GM23248 (cell line): ENCODE measurements at places on chromosomes 1 and 21. TPM values are rescaled to one million over a fixed set of nuclear protein-coding genes. Genes with fewer than 3 reads are reported as not detected.

GRCh38 chr1:247716546-247716945 is at the start of gene OR6F1:
OR6F1 (minus strand) TSS chr1:247716646; CDS start chr1:247712755, 3,891 bp downstream.
- H3K4me1 ChIP-seq: no peaks in the 10 kb centered on the region
- no peak for DNase-seq
- no peak within 1 kb of the TSS for H3K4me3 ChIP-seq
- no peaks in the 10 kb centered on the region for H3K27me3 ChIP-seq
- H3K36me3 ChIP-seq: no peaks in the 10 kb centered on the region

DNA sequence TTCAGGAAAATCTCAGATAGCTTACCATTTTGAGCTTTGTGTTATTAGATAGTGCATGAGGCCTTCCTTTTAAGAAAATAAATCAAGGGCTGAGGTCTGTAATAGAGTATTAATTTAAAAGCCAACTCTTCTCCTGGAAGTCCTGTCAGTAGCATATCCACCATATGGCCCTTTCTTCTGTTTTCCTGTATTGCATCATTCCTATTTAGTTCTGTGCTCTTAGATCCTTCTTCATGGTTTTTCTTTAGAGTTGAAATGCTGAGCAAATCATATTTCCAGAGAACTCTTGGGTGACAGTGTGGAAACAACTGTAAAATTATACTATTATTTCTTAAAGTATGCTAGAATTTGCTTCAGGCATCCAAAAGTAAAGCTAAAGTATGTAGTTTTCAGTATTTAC is 91.7 kb downstream of the TTC3 start:
- DNase-seq: peak; percentile 9
- no peak overlapping the region for H3K4me3 ChIP-seq
- H3K27ac ChIP-seq: peak overlapping the region; percentile 9; the same call in 1 of the 2 replicates
- peaks cover 8% of the 10 kb centered on the region; the same call in 1 of the 2 replicates for H3K4me1 ChIP-seq
- H3K27me3 ChIP-seq: no peaks in the 10 kb centered on the region

GRCh38 chr1:106613068-106613467 is 443.4 kb upstream of the PRMT6 start:
- H3K27ac ChIP-seq: no peak overlapping the region
- peak; percentile 38 for DNase-seq

- no peak for DNase-seq
- H3K27me3 ChIP-seq: no peaks in the 10 kb centered on the region
- H3K4me3 ChIP-seq: no peak overlapping the region
- H3K4me1 ChIP-seq: no peaks in the 10 kb centered on the region
- H3K36me3 ChIP-seq: no peaks in the 10 kb centered on the region
Observed at GRCh38 chr1:236945002-236945401, 59.2 kb downstream of the MT1HL1 start.

- no peaks in the 10 kb centered on the region for H3K36me3 ChIP-seq
- no peak for DNase-seq
- H3K4me1 ChIP-seq: peaks cover 17% of the 10 kb centered on the region
- no peaks in the 10 kb centered on the region for H3K27me3 ChIP-seq
Observed at GRCh38 chr1:35506960-35507912, 50.0 kb downstream of the KIAA0319L start.

RBM34 gene
- total RNA-seq: 38.7 and 53.6 TPM in 2 replicates

- H3K4me3 ChIP-seq: no peak overlapping the region
- no peaks in the 10 kb centered on the region for H3K4me1 ChIP-seq
- no peak overlapping the region for H3K27ac ChIP-seq
- 0 out of 2 replicates have a peak, but pooled peaks cover 6% of the 10 kb centered on the region for H3K27me3 ChIP-seq
Observed at GRCh38 chr1:7592120-7592798, 178.8 kb upstream of the VAMP3 start.

GRCh38 chr1:44405031-44405797 is at the start of gene RNF220:
RNF220 (plus strand) TSS chr1:44405255.
- peak; percentile 65 for DNase-seq
- no peaks in the 10 kb centered on the region for H3K36me3 ChIP-seq
- no peak within 1 kb of the TSS for H3K27ac ChIP-seq
- H3K4me3 ChIP-seq: peak within 1 kb of the TSS; percentile 65
- peaks cover 98% of the 10 kb centered on the region for H3K27me3 ChIP-seq

GRCh38 chr1:109391626-109392025 is 6.1 kb downstream of the SORT1 start:
- no peaks in the 10 kb centered on the region for H3K36me3 ChIP-seq
- peak overlapping the region; percentile 60 for H3K4me3 ChIP-seq

KANK4 gene
- total RNA-seq: 0.25 and 0.32 TPM in 2 replicates

RAB3B gene
- 65.3 and 67.3 TPM in 2 replicates for total RNA-seq

- no peak overlapping the region for H3K27ac ChIP-seq
- no peaks in the 10 kb centered on the region for H3K4me1 ChIP-seq
- no peaks in the 10 kb centered on the region for H3K36me3 ChIP-seq
Observed at GRCh38 chr1:211625040-211625439, 46.1 kb upstream of the SLC30A1 start.

OR2AK2 gene
- not detected in 2 replicates for total RNA-seq

OPTC gene
- not detected in 2 replicates for total RNA-seq

- H3K27me3 ChIP-seq: no peaks in the 10 kb centered on the region
- no peaks in the 10 kb centered on the region for H3K4me1 ChIP-seq
- no peaks in the 10 kb centered on the region for H3K36me3 ChIP-seq
- peak; percentile 40 for DNase-seq
Observed at GRCh38 chr1:12636098-12636950, 7.6 kb upstream of the AADACL4 start.

DNA sequence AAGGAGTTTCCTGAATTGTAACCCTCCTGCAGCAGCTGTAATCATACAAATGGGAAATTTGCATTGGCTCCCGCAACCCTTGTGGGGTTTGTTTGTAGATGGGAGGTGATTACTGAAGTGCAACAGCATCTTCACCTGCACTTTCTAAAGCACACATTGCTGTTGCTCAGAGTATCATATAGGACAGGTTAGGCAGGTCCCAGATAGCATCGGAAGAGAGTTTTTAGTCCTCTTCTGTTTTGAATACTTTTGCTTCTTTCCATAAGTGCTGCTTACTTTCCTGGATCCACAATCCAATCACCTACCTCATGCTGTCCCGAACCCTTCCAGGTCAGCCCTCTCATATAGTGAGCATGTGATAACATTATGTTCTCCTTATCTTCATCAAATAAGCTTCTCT is 300.4 kb downstream of the PTPRC start:
- peaks cover 11% of the 10 kb centered on the region for H3K4me1 ChIP-seq
- H3K36me3 ChIP-seq: no peaks in the 10 kb centered on the region
- no peak overlapping the region for H3K27ac ChIP-seq
- no peak for DNase-seq
- H3K4me3 ChIP-seq: no peak overlapping the region

DNA sequence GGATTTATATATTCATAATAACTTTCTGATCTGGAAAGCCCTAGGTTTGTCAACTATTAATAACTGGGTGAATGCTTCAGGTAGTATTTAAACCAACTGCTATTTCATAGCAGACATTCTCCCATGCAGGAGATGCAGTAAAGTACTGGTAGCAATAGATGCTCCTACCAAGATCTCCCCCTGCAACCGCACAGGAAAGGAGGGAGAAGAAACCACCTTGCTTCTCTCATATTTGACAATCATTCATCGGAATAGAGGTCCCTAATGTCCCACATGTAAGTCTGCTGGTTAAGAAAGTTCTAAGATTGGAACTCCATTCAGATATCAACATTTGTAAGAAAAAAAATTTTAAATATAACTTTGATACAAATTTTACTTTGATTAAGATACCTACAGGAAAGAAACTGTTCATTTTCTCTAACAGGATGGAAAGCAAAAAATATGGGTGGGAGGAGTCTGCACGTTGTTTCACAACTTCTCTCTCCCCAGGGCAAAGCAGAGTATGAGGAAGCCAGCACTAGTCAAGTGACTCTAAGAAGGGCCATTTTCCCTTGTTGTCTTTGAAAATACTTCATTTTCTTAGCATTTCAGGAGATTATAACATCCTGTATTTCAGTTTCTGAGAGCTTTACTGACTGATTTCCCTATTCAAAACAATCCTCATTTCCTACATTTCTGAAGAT is at the start of gene PYHIN1:
PYHIN1 (plus strand) TSS at position 498 of the 683 bp plus-strand sequence. CDS start 5,359 bp downstream, outside the sequence.
- no peaks in the 10 kb centered on the region for H3K4me1 ChIP-seq
- DNase-seq: no peak
- H3K27ac ChIP-seq: no peak within 1 kb of the TSS
- no peaks in the 10 kb centered on the region for H3K36me3 ChIP-seq
- no peak within 1 kb of the TSS for H3K4me3 ChIP-seq

DNA sequence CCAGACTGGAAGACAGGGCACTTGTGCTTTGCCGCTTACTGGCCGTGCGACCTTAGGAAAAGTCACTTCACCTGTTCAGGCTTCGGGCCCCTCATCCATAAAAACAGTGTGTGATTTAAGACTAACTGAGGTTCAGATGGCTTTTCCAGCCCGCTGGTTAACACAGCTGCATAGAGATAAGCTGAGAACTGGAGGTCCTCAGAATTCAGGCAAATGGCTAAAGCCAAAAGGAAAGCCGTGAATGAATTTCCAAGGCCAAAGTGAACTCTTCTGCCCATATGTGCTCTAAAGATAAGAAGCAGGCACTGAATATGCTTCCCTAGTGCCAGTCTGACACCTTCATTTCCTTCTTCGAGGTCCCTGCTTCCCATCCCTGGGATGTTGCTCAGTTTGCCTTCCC is 23.5 kb upstream of the SARS1 start:
- no peak overlapping the region for H3K27ac ChIP-seq
- H3K4me3 ChIP-seq: no peak overlapping the region
- no peaks in the 10 kb centered on the region for H3K36me3 ChIP-seq

LIN28A gene
- total RNA-seq: not detected in 2 replicates

GRCh38 chr1:67162954-67163353 is 3.3 kb upstream of the IL23R start:
- no peak overlapping the region for H3K27ac ChIP-seq
- H3K4me3 ChIP-seq: no peak overlapping the region
- no peaks in the 10 kb centered on the region for H3K4me1 ChIP-seq
- H3K36me3 ChIP-seq: no peaks in the 10 kb centered on the region

DNA sequence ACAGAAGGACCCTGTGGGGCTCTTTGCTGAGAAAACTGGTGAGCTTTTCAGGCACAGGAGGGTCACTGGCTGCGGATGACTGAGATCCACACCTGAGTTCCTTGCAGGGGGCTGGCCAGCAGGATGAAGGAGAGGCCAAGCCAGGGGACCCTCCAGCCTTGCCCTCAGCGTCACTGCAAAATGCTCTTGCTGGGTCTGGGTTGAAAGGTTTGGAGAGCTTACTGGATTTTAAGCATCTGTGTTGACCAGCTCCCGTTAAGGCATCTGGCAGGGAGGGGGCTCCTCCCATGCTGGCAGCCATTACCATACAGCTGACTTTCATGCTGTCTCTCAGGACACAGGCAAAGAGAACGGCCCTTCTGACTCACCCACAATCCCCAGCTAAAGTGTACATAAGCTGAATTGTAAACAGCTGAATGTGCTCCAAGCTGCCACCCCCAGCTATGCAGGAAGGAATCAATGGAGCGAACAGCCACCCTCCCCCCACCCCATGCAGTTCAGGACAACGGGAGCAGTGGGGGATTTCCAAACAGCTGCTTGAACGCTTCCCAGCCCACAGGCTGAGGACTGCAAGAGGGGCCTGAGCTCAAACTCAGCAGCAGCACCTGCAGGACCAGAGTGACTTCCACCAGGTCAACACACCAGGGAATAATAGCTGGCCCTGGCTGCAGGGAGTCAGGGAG is 21.3 kb upstream of the A3GALT2 start:
- peaks cover 99% of the 10 kb centered on the region for H3K4me1 ChIP-seq
- no peaks in the 10 kb centered on the region for H3K27me3 ChIP-seq
- peaks cover 18% of the 10 kb centered on the region; the same call in 1 of the 2 replicates for H3K36me3 ChIP-seq
- DNase-seq: peak; percentile 93
- peak overlapping the region; percentile 35; the same call in 1 of the 2 replicates for H3K4me3 ChIP-seq

DNA sequence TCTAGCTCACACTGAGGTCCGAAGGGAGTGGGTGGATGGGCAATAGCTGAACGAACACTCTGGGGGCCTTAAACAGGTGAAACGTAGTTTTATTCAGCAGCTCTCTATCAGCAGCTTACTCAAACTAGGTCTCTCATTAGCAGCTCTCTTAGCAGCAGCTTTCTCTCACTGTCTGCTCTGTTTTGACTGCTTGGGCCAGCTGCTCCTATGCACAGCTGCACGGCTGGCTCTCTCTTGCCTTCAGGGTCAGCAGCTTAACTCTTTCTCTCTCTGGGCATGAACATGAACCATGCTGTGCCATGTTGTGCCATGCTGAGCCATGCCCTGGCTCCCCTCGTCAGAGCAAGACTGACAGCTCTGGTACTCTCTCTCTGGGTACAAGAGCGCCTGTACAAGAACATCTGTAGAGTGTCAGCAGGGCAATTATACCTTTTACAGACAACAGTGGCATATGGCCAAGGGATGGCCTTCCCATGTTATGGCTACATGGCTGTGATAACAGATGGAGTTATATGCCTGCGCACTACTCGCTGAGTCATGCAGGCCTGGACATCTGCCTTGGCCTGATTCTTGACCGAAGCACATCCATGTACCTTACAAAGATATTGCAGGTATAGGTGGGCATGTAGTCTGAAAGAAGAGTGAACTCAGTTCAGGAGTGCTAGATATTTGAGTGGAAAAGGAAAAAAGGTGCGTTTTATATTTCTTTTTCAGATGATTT is 152.4 kb downstream of the LEPR start:
- no peak overlapping the region for H3K27ac ChIP-seq
- H3K4me1 ChIP-seq: no peaks in the 10 kb centered on the region
- DNase-seq: no peak
- no peaks in the 10 kb centered on the region for H3K36me3 ChIP-seq

GRCh38 chr1:116770625-116771024 is 16.4 kb downstream of the CD2 start:
- peaks cover 9% of the 10 kb centered on the region for H3K4me1 ChIP-seq
- no peak overlapping the region for H3K27ac ChIP-seq
- H3K4me3 ChIP-seq: no peak overlapping the region
- no peaks in the 10 kb centered on the region for H3K36me3 ChIP-seq
- DNase-seq: no peak

GRCh38 chr1:9798236-9799130 is 25.3 kb downstream of the CLSTN1 start:
- peaks cover 16% of the 10 kb centered on the region for H3K4me1 ChIP-seq
- H3K27me3 ChIP-seq: no peaks in the 10 kb centered on the region
- peak overlapping the region; percentile 58 for H3K4me3 ChIP-seq
- H3K27ac ChIP-seq: peak overlapping the region; percentile 62

LGR6 gene
- not detected in 2 replicates for total RNA-seq

- H3K36me3 ChIP-seq: no peaks in the 10 kb centered on the region
- no peaks in the 10 kb centered on the region for H3K27me3 ChIP-seq
- H3K4me1 ChIP-seq: no peaks in the 10 kb centered on the region
- H3K27ac ChIP-seq: no peak overlapping the region
- no peak overlapping the region for H3K4me3 ChIP-seq
- peak; percentile 83 for DNase-seq
Observed at GRCh38 chr1:33086384-33086850, 5.5 kb downstream of the AZIN2 start.

GRCh38 chr1:81330521-81330920 is 470.2 kb upstream of the ADGRL2 start:
- no peaks in the 10 kb centered on the region for H3K27me3 ChIP-seq
- H3K36me3 ChIP-seq: no peaks in the 10 kb centered on the region
- no peak for DNase-seq
- no peak overlapping the region for H3K4me3 ChIP-seq
- H3K27ac ChIP-seq: no peak overlapping the region

LYPD8 gene
- total RNA-seq: not detected in 2 replicates

PRR9 gene
- not detected in 2 replicates for total RNA-seq
